M059J (cell line): ENCODE measurements at places on chromosomes 5 and 9. TPM values are rescaled to one million over a fixed set of nuclear protein-coding genes. Genes with fewer than 3 reads are reported as not detected.

- peak; percentile 76 for DNase-seq
These were observed 31.1 kb downstream of the FBXW11 start for GRCh38 chr5:171975262-171975876.

- peak; percentile 7 for DNase-seq
These were observed 103.0 kb downstream of the SPATA31D1 start for GRCh38 chr9:82091610-82092009.

DNA sequence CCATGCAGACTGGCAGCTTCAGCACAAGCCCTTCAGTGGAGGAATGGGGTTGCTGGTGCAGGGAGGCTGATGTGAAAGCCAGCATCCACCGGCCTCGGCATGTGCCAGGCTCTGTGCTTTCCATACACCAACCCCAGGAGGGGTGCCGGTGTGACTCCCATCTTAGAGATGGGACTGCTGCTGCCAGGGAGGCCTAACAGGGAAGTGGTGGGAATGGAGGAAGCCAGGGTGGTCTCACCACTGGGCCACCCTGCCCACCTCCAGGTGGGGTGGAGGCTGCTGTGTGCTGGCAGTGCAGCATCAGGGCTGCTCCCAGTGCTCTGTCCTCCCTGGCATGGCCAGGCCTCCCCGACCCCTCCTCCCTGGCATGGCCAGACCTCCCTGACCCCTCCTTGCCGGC is 32.8 kb upstream of the PITX1 start:
- DNase-seq = no peak

- peak; percentile 98 for DNase-seq
These were observed 1.7 kb upstream of the AGTPBP1 start for GRCh38 chr9:85743275-85744128.

DNA sequence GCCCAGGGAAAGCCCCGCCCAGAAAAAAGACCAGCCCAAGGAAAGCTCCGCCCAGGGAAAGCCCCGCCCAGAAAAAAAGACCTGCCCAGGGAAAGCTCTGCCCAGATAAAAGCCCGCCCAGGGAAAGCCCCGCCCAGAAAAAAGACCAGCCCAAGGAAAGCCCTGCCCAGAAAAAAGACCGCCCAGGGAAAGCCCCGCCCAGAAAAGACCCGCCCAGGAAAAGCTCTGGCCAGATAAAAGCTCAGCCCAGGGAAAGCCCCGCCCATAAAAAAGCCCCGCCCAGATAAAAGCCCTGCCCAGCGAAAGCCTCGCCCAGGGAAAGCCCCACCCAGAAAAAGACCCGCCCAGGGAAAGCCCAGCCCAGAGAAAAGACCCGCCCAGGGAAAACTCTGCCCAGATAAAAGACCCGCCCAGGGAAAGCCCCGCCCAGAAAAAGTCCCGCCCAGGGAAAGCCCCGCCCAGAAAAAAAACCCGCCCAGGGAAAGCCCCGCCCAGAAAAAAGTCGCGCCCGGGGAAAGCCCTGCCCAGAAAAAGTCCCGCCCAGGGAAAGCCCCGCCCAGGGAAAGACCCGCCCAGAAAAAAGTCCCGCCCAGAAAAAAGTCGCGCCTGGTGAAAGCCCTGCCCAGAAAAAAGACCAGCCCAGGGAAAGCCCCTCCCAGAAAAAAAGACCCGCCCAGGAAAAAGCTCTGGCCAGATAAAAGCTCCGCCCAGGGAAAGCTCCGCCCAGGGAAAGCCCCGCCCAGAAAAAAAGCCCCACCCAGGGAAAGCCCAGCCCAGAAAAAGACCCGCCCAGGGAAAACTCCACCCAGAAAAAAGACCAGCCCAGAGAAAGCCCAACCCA is 11.9 kb downstream of the GRIN1 start:
- DNase-seq = no peak

GRCh38 chr5:142484821-142485387 is 160.1 kb upstream of the SPRY4 start:
- peak; percentile 25 for DNase-seq

DNA sequence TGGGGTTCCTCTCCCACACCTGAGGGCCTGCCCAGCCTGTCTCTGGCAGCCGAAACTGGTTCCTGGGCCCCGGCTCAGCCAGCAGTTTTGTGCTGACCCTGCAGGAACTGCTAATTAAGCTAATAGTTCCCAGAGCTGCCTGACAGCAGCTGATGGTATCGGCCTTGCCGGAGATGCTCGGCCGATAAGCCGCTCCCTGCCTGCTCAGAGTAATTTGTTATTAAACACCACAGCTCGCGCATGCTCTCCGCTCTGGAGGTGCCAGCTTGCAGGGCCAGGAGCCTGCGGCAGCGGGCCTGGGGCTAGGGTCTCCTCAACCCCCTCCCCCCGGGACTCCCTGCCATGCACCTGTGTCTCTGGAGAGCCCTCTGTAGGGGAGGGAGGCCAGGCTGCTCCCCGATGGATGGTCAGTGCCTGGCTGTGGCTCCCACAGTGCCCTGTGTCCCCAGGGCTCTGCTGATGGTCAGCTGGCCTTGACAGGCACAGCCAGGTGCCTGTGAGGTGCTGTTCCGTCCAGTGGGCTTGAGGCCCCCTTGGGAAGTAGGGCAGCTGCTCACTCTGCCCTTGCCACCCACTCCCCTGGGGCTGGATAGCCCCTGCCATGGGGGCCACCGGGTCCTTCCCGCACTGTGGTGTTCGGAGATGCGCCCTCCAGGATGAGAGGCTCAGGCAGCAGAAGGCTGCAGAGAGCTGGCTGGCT is 41.7 kb downstream of the RXRA start:
- DNase-seq = no peak

DNA sequence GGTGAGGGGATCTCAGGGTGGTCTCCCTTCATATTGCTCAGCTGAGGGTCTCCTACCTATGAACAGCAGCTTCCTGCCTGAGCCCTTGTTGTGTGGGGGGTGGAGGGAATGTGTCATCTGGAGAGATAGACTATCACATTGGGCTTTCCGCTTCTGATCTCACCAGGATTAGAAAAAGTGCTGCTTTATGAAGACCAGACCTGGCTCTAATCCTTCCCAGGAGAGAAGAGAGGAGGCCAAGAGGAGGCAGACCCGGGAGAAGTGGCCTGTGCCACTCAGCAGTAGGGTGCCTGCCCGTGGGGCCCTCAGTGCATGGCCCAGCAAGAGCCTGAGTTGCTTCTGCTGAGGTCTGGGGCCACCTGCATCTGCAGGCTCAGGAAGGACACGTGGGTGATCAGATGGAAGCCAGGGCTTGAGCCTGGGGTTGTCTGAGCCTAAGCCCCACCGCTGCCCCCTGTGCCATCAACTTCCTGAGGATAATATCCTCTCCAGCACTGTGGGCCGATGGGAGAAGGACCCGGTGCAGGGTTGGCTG is 22.1 kb upstream of the COL5A1 start:
- no peak for DNase-seq

- peak; percentile 94 for DNase-seq
These were observed 29.4 kb downstream of the RHOBTB3 start for GRCh38 chr5:95760273-95761191.

- DNase-seq = no peak
These were observed 189.4 kb upstream of the DMRTA1 start for GRCh38 chr9:22257026-22257816.

- DNase-seq = no peak
These were observed 13.5 kb downstream of the ABCA1 start for GRCh38 chr9:104914466-104914865.

- peak; percentile 63 for DNase-seq
These were observed 31.6 kb upstream of the F2RL1 start for GRCh38 chr5:76787237-76787636.

DNA sequence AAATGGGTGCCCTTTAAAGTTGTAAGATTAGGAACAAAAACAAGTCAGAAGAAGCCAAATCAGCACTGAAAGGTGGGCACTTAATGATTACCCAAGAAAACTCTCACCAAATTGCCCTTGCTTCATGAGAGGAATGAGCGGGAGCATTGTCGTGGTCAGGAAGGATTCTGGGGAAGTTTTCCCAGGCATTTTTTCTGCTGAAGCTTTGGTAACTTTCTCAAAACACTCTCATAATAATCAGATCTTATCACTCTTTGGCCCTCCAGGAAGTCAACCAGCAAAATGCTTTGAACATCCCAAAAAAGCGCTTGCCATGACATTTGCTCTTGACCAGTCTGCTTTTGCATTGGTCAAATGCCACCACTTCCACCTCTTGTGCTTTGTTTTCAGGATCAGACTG is 10.4 kb upstream of the PCDHGC3 start:
- peak; percentile 55 for DNase-seq

- DNase-seq = peak; percentile 74
These were observed 364.3 kb upstream of the CDH10 start for GRCh38 chr5:25009063-25009462.

- DNase-seq = peak; percentile 47
These were observed 5.0 kb upstream of the QRFP start for GRCh38 chr9:130901498-130902203.

- DNase-seq = peak; percentile 82
These were observed 56.2 kb upstream of the LPAR1 start for GRCh38 chr9:111094433-111094924.

- DNase-seq = peak; percentile 42
These were observed 154.0 kb downstream of the CDH6 start for GRCh38 chr5:31347552-31347905.

GRCh38 chr5:113809626-113810025 is 296.1 kb downstream of the YTHDC2 start:
- no peak for DNase-seq

GRCh38 chr5:56377573-56377972 is 144.4 kb upstream of the ANKRD55 start:
- no peak for DNase-seq

Gene FAM53C
- 27.4 and 27.7 TPM in 2 replicates for total RNA-seq

Gene AMACR
- total RNA-seq = 13.9 and 23.6 TPM in 2 replicates

Gene ERAP2
- total RNA-seq = 103 and 104 TPM in 2 replicates

Gene PRRC2B
- total RNA-seq = 38.2 and 80.5 TPM in 2 replicates

Gene PCDHB13
- 0.39 and 0.42 TPM in 2 replicates for total RNA-seq

Gene PCDHB11
- total RNA-seq = 0.25 and 0.49 TPM in 2 replicates

Gene DAB2IP
- total RNA-seq = 2.6 and 6.2 TPM in 2 replicates

Gene NR2F1
- total RNA-seq = 36.3 and 67.9 TPM in 2 replicates

Gene GLE1
- 48.2 and 61.4 TPM in 2 replicates for total RNA-seq

Gene ECSCR
- total RNA-seq = 1.5 and 2.4 TPM in 2 replicates
